HTR-8/SVneo (cell line): ENCODE measurements at places on chromosomes 13 and 19.

DNA sequence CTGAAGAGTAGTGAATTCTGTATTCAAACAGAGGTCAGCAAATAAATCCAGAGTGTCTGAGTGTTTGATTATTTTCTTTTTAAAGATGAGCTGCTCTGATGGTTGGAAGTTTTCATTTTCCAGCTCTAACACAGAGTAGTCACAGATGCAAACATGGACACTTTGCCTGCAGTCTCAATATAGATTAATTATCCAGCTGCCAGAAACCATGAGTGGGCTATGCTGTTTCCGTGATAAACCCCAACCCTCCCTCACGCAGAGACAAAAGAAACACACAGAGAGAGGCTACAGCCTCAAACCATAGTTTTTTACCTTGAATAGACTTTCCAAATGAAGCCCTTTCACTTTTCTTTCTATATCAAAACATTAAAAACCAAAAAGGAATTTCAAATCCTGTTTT lies 884.7 kb downstream of the DIAPH3 start:
- DNase-seq: no peak

- no peak for DNase-seq
Measured at GRCh38 chr19:35776102-35776788, 881 bp downstream of the ARHGAP33 start.

DNA sequence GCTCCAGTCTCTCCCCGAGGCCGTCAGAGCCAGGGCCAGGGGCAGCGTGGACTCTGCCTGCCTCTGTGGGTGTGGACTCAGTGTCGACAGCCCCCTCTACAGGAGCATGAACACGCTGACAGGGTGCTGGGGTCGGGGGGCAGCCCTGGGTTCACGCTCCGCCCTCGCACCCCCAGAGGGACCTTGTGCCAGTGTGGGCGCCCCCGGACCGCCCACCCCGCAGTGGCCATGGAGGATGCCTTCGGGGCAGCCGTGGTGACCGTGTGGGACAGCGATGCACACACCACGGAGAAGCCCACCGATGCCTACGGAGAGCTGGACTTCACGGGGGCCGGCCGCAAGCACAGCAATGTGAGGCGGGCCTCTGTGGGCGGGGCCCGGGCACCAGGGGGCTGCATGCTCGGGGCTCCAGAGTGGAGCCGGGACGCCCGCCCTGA lies 8.3 kb downstream of the TRPM4 start:
- no peak for DNase-seq

- DNase-seq: no peak
Measured at GRCh38 chr13:36418022-36418805, 14.1 kb upstream of the CCNA1 start.

GRCh38 chr13:45276913-45277312 lies 64.1 kb downstream of the TPT1 start:
- DNase-seq: no peak

DNA sequence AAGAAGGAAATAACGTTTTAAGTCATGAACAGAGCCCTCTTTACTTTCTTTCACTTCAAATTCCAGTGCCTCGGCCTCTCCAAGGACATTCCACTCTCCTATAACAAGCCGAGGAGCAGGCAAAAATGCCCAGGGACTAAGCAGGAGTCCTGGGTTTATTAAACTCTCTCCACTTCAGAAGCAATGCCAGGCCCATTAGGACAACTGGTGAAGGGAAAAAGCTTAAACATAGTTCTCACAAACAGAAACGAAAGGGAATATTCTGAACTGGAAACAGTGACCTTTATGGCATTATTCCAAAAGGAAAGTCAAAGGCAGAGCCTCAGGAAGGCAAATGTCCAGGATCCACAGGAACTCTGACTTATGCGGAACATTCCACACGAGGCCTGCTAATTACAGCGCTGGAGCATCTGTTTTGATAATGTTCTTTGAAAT lies 30.9 kb upstream of the MED4 start:
- DNase-seq: no peak

- no peak for DNase-seq
Measured at GRCh38 chr19:29187676-29188075, 25.3 kb downstream of the UQCRFS1 start.

- DNase-seq: no peak
Measured at GRCh38 chr13:20847296-20847695, 55.2 kb downstream of the XPO4 start.

GRCh38 chr13:76873445-76873844 lies 12.8 kb downstream of the KCTD12 start:
- DNase-seq: no peak

DNA sequence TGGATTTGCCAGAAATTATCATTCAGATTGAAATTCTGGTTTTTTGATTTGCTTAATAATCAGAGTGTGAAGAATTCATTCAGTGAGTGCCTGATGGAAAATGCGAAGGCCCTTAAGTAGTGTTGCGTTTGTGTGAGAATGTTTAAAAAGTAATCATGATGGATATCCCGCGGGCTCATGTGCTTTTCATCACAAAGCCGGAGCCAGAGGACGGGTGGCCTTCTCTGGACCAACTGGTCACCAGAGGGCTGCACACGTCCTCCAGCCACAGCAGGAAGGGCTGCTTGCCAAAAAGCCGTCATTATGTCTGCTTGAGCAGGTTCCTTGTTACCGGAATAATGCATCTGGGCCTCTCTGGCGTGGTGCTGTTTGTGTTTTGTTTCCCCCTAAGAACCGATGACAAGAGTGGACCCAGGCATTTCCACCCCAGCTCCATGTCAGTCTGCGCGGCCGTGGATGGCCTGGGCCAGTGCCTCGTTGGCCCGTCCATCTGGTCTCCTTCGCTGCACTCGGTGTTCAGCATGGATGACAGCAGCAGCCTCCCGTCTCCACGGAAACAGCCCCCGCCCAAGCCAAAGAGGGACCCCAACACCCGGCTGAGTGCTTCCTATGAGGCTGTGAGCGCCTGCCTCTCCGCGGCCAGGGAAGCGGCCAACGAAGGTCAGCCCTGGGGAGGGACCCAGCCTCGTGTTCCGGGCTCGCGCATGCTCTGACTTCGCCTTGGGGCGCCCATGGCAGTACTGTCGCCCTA lies 497.7 kb downstream of the MYO16 start:
- no peak for DNase-seq

DNA sequence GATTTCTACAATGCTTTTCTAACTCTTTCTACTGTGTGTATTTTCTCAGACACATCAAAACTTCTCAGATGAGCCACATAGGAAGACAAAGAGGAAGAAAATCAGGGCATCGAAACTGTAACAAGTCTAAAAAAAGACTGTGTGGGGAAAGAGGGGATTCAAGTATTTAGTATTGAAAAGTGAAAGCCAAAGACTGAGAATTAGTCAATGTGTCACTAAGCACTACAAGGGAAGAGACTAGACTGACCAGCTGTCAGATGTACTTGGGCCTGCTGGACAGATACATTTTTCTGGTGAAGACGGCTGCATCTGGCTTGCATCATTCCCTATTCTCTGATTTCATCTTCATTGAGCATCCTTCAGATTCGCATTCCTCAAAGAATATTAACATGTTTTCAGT lies 25.4 kb downstream of the COMMD6 start:
- no peak for DNase-seq
